Left renal pelvis (tissue), 4 donors: ENCODE measurements at places on chromosomes 3 and 15. TPM values are rescaled to one million over a fixed set of nuclear protein-coding genes. Genes with fewer than 3 reads are reported as not detected.

EXD1 gene
- polyA plus RNA-seq = not detected

PIF1 gene
- polyA plus RNA-seq = 18.9 TPM

CSPG5 gene
- 0.93 TPM for polyA plus RNA-seq

ADGRG7 gene
- polyA plus RNA-seq = not detected

LYZL4 gene
- polyA plus RNA-seq = not detected

CD86 gene
- polyA plus RNA-seq = 2.2 TPM

SH3GL3 gene
- 9.6 TPM for polyA plus RNA-seq

RNU5B-1 gene
- polyA plus RNA-seq = not detected

ARPP21 gene
- 1.4 TPM for polyA plus RNA-seq

DNA sequence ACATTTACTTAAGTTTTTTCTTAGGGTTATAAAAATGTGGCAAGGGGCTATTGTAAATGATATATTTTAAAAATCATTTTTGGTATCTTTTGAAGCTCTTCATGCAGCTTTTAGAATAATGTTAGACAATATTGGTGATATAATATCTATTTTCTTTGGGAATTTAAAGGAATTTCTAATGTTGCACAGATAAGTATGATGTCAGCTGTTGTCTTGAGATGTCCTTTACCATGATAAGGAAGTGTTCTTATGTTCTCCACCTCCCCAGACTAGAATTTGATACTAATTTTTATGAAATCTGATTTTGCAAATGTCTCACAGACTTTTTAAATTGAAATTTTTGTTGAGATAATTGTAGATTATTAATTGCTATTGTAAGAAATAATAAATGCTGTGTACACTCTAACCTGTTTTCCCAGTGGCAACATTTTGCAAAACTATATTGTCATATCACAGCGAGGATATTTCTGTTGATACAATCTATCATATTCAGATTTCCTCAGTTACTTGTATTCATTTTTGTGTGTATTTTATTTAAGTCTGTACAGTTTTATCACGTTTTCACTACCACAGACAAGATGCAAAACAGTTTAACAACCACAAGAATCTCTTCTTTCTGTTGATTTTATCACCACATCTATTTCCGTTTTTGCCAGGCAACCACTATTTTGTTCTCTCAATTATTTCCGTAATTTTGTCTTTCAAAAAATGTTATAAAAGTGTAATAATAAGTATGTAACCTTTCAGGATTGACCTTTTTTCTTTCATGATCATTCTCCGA, 55.4 kb downstream of the SPRED1 start:
- no peak for DNase-seq

GRCh38 chr3:56458496-56459103, 9.7 kb downstream of the ERC2 start:
- no peak for DNase-seq

- no peak for DNase-seq
Measured at GRCh38 chr3:71133865-71134264, 449.7 kb downstream of the FOXP1 start.

GRCh38 chr15:68029959-68030358, 24.2 kb upstream of the PIAS1 start:
- DNase-seq = no peak

DNA sequence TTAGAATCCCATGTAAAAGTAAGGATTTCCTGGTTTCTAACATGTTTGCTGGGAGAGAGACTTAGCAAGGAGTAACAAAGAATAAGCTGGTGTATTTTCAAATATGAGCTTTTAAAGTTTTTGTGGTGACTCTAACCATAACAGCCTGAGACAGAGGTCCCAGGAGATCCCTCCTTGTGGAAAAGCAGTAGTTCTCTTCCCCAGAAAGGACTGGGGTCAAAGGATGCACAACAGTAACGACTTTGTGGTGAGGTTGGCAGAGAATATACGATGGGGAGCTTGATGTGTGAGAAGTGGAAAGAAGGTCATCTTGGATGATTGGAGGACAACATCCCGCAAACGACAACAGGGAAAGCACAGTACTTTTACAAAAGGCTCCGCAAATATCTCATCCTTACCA, 38.2 kb downstream of the ABHD5 start:
- DNase-seq = no peak

- no peak for DNase-seq
Measured at GRCh38 chr15:99440551-99441443, 125.0 kb upstream of the MEF2A start.

DNA sequence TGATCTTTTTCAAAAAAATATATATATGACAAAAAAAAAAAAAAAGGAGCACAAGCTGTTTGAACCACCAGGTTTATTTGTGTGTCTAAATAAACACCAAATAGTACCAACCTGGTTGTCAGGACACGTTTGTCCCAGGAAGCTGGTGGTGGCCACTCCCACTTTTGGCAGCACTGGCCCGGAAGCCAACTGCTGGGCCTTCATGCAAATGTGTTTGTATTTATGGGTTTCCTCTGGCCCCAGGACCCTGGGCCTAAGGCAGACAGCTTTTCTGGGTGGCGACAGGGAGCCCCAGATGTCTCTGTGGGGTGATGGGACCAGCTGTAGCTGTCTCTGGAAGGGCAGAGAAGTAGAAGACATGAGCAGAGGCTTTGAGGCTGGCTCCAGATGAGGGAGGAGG, 31.6 kb downstream of the PRKCD start:
- DNase-seq = no peak

DNA sequence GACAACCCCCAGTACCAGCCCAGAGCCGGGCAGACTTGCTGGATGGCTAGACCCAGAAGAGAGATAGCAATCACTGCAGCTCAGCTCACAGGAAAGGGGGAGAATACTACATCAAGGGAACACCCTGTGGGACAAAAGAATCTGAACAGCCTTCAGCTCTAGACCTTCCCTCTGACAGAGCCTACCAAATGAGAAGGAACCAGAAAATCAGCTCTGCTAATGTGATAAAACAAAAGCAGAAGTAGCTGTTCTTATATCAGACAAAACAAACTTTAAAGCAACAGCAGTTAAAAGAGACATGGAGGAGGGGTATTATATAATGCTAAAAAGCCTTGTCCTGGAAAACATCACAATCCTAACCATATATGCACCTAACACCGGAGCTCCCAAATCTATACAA, 283.3 kb downstream of the KLF13 start:
- DNase-seq = no peak

GRCh38 chr3:79947469-79947868, 179.7 kb upstream of the ROBO1 start:
- DNase-seq = no peak

GRCh38 chr3:176087066-176087697, 1110.1 kb downstream of the TBL1XR1 start:
- DNase-seq = no peak

DNA sequence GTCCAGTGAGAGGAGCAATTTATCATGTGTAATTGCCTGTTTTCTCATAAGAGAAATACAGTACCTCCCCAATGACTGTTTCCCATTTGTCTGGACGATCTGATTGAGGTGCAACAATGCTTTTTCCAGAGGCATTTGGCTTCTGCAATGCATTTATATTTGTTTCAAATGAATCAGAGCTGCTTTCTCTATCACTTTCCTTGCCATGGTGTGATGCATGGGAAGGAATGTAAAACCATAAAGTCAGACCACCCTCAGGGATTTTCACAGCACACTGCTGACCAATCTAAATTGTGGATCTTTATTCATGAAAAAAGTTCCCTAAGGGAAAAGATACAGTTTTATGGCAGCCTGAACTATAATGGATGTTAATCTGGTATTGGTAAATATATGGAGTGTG, 333.0 kb downstream of the ZNF385D start:
- no peak for DNase-seq

DNA sequence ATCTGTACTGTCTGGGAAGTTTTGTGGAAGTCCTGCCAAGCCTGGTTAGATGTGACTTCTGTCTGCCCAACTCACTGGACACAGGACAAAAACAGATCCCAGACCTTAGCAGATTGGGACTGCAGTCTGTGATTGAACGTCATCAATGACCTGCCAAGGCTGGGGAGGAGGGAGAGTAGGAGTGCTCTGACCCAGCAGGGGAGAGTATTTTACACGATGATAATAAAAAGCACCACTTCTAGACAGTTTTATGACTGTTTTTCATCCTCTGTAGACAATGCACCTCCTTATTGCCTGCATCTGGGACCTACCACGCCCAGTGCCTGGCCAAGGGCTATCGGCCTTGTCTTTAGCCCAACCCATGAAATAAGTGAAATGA, 102.3 kb upstream of the NR2E3 start:
- DNase-seq = no peak

DNA sequence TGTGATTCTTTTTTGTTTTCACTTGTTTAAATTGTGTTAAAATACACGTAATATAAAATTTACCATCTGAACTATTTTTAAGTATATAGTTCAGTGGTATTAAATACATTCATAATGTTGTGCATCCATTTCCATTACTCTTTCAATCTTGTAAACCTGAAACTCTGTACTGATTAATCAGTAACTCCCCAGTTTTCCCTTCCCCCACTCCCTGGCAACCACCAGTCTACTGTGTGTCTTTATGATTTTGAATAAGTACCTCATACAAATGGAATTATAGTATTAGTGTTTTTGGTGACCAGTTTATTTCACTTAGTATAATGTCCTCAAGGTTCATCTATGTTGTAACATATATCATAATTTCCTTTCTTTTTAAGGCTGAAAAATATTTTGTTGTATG, 59.3 kb downstream of the GLCE start:
- no peak for DNase-seq

GRCh38 chr3:140842984-140843649, 98.5 kb upstream of the SLC25A36 start:
- DNase-seq = no peak

DNA sequence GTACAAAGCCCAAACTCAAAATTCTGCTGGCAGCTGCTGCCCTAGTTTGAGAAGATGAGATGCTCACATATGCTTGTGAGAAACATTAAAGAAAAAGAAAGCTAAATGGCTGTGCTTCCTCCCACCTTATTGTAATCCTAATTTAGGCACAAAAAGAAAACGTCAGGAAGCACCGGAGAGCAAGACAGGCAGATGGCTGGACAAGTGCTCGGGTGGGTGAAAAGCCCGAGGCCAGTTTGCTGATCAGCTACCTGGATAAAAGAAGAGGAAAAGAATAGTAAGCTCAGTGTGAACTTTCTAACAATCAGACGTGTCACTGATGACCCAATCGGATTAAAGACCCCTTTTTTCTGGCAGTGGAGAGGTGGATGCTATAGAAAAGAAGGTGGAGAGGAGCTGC, 368.0 kb upstream of the ATP10A start:
- no peak for DNase-seq

GRCh38 chr3:69011096-69011730, 2.3 kb downstream of the EOGT start:
- no peak for DNase-seq

GRCh38 chr3:173096994-173097785, 43.8 kb downstream of the SPATA16 start:
- DNase-seq = no peak

DNA sequence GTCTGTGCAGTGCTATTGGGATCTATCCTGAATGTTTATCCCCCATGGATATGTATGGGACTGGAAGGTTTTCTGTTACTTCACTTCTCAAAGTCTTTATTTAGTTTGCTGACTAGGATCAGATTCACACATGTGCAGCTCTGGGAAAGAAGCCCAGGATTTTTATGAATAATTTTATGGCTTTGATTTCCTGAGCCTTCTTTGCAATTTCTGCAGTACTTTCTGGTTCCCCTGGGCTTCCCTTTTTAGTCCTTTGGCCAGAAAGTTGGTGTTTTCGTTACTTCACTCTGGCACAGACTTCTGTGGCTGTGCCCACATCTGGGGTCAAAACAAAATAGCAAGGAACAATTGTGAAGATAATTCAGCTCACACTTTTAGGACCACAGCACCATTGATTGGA, 721.0 kb downstream of the OTOL1 start:
- DNase-seq = no peak

DNA sequence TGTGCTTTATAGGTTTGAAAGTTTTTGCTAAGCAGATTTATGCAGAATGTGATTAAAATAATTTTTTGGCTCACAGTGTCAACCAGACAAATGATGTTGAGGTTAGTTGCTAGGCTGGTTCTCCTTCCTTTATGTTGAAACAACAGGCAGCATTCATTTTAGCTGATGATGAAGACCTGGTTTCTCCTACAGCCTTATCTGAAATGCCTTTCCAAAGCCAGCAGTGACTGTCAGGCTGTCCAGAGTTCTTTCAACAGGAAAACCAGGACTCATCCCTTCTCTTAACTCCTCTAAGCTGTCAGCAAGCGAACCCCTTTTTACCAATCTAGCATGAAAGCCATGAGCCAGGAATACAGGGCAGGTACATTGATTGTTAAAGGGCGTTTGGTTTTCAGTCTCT, 84.1 kb downstream of the ZNF609 start:
- no peak for DNase-seq

DNA sequence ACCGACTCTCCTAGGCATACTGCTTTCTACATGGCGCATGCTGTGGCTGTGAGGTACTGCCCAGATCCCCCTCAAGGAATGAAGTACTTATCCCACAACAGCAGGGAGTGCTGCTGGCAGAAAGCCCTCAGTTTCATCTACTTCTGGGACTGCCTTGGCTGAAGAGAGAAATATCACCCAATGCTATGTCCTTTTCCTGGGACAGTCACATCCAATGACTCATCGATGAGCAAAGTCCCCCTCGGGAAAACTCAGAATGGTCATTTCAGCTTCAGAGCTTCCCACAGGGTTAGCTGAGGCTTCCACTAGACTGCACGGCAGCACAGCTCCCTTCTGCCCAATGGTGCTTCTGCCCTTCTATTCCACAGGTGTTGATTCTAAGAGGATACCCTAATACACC, 3.6 kb upstream of the NMD3 start:
- no peak for DNase-seq

- no peak for DNase-seq
Measured at GRCh38 chr15:64856429-64857145, 14.9 kb downstream of the PLEKHO2 start.

GRCh38 chr3:16404349-16404895, 109.1 kb downstream of the RFTN1 start:
- no peak for DNase-seq

GRCh38 chr3:102036017-102036416, 186.7 kb downstream of the NFKBIZ start:
- DNase-seq = no peak

DNA sequence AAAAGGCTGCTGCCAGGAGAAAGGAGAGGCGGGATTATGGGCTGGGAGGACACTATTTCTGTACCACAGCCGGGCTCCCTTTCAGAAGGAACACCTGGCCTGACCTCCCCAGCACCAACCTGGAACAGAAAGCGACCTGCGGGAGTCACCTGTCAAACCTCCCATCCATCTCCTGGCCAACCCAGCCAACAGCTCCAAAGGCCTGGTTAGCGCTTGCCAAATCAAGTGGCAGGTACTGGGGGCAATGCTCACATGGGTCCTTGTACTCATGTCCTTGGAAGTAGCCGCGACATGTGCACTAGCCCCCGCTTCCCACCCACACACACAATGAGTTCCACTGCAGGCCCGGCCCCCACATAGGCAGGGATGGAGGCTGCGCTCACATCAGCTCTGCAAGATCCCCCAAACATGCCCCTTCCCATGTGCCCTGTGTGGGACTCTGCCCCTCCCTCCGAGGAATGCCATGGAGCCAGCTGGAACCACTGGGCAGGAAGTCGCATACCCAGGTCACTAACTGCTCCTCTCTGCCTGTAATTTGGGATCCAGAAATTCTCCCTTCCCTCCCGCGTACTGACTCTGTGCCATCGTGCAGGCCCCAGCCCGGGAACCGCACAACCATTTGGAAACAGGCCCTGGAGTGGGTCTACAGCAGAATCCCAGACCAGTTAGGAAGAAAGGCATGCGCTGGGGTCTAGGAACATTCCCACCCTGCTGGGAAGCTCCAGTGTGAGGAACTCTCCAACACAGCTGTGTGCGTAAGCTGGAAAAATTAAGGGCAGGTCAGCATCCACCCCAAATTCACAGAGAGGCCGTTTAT, 98.9 kb downstream of the LRIG1 start:
- no peak for DNase-seq

GRCh38 chr3:191065181-191065805, 133.7 kb upstream of the OSTN start:
- DNase-seq = no peak
